Activated effector memory CD4-positive, alpha-beta T cell treated with anti-CD3 and anti-CD28 coated beads, Interleukin-2, amount 50 U/mL, for 16 hours (primary cell): ENCODE measurements at places on chromosomes 3 and 15.
A peak's percentile ranks its signal among the peaks of the same experiment; 100 is the strongest.

GRCh38 chr3:64916937-64917336 is 229.1 kb upstream of the ADAMTS9 start:
- no peak for DNase-seq

GRCh38 chr15:95168152-95168551 is 936.8 kb downstream of the MCTP2 start:
- DNase-seq = no peak

DNA sequence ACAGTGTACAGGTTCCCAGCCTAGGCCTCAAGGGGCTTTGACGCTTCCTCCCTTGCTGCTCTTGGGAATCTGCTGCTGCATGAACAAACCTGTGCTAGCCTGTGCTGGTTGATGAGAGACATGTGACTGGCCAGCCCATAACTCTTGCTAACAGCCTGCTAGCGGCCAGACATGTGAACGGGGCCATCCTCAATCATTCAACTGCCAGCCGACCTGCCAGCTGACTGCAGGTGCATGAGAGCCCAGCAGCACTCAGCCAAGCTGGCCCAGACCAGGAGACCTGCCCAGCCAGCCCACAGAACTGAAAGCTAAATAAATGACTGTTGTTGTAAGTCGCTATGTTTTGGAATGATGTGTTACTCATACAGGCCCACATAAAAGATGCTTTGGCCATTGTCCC is 82.4 kb upstream of the DLG1 start:
- no peak for DNase-seq

DNA sequence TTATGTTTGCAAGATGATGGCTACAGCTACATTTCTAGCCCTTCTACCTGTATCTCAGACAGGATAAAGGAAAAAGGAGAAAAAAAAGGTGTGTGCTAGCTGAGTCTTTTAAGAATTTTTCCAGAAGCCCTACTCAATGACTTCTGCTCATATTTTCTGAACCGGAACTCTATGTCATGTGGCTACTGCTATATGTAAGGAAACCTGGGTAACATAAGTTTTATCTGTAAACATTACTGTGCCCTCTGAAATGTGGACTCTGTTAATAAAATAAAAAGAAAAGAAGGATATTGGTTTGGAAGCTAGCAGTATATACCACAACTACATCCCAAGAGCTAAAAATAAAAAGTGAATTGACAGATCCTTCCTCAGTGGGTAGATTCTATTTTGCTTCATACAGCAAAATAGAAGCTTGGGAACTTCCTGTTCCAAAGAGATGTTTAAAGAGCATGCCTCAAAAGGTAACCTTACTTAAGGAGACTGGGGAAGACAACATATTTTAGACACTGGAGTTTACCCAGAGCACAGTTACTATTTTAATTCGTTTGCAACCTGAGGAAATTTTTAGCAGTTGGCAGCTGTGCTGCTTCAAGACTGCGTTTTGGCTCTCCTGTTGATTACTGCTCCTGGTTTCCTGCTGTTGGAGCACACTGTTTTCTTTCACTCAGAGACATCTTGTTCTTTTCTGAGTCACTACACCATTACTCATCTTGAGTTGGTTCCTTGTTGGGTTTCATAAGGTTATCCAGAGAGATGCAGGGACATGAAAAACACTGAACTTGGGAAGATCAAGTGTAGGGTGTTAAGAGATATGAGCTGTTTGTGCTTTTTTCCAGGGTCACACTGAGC is 280.7 kb downstream of the NFKBIZ start:
- no peak for DNase-seq

DNA sequence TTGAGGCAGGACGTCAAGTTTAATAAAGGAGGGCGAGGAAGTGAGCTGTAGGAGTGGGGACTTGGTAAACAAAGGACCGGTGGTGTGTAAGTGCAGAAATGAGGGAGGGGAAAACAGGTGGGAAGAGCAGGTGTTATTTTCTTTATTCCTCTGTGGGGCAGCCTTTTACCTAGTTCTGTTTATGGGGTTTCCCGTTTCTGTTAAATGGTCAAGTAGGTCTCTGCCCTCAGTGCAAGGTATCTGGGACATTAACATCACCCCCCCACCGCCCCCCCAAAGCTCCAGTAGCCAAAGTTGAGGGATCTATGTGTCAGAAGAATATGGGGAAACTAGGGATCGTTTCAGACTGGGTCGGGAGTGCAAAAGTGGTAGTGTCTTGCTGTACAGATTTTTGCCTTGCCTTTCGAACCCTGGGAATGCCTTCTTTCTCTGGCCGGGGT is 893 bp downstream of the MGA start:
- DNase-seq = no peak

DNA sequence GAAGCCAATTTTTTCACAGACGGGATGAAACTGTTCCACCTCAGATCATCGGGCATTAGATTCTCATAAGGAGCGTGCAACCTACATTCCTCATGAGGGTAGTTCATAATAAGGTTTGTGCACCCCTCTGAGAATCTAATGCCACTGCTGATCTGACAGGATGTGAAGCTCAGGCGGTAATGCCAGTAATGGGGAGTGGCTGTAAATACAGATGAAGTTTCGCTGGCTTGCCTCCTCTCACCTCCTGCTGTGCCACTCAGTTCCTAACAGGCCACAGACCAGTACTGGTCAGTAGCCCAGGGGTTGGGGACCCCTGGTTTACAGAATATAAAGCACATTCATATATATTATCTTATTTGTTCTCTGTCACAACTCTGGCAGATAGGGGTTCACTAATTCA is 2.1 kb upstream of the LIMD1 start:
- DNase-seq = no peak

DNA sequence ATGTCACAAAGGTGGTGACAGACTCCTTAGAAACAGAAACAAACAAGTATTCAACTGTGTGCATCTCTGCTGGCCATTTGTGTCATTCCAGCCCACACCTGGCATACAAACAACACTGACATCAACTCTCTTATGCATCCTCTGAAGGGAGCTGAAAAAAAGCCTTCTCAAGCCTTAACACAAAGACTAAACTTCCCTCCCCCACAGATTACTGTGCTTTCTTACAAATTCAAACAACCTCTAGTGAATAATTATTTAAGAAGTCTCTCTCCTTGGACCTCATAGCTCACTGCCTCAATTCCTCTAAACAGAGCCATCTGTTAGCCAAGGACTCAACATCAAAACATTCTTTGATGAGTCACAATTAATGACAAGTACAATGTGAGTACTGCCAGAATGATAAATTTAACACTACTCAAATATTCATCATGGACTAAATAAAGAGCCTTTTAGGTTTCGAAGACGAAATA is 132.1 kb downstream of the WDR76 start:
- no peak for DNase-seq

DNA sequence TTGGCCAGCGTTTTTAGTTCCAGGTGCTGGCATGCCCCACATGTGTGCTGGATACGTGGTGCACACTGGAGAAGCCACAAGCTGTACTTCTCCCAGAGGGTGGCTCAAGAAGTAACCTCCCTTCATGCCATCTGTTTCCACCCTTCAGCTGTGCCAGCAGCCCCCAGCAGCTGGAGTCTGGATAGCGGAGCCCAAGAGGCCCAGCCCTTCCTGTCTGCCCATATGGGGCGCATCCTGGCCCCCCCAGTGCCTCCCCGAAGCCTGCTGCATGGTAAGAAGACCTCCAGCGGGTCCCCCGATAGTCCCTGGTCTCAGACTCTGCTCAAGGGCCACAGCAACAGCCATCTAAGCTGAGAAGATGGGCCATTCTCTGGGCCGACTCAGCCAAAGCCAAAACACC is 5.8 kb upstream of the MANF start:
- peak; percentile 53 for DNase-seq

DNA sequence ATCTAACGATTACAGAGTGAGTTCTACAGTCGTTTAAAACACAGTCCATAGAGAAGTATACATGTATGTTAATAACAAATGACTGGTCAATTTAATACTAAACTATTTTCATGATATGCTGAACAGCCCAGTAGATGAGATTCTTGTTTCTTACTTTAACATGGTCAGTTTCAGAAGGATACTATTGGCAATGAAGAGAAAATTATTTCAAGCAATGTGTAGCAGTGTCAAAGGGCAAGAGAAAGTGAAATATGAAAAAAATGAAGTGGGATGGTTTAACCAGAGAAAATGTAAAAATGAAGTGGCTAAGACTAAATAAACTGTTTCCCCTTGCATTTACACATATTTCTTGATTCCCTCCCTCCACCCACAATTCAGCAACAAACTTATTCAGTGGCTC is 192.1 kb upstream of the TTC14 start:
- no peak for DNase-seq

- peak; percentile 68 for DNase-seq
These were observed 220.8 kb upstream of the TPRG1 start for GRCh38 chr3:188950832-188951489.

DNA sequence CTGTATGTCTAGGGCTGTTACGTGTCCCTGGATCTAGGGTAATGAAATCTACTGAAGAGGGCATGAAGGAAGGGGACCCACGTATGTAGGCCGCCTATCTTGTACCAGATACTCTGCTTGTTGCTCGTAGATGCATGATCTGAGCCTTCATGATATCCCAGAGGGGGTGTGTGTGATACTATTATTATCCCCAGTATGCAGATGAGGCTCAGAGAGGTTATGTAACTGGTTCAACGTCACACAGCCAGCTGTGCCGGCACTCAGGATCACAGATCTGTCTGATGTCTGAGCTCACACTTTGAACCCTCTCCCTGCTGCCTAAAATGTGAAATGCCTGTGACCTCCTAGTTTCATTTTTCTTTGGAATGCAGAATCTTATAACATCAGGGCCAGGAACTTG is 36.2 kb upstream of the SEC13 start:
- no peak for DNase-seq

DNA sequence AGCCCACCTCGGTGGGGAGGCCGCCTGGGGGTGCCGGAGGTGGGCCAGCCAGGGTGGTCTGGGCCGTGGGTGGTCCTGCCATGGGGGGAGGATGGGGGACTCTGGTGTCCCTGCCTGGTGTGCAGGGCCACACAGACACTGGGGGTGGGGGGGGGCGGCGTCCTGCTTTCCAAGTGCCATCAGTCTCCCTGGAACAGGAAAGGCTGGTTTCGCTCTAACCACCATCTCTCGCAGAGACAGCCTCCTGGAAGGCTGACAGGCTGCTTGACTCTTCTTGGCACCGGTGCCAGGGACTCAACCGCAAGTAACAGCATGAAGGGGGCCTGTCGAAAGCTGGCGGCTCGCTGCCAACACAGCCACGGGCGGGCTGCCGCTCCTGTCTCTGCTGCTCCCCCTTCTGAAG is 40.3 kb downstream of the RGMA start:
- DNase-seq = no peak

GRCh38 chr15:63503739-63504246 is 600 bp upstream of the USP3 start:
- DNase-seq = peak; percentile 95

DNA sequence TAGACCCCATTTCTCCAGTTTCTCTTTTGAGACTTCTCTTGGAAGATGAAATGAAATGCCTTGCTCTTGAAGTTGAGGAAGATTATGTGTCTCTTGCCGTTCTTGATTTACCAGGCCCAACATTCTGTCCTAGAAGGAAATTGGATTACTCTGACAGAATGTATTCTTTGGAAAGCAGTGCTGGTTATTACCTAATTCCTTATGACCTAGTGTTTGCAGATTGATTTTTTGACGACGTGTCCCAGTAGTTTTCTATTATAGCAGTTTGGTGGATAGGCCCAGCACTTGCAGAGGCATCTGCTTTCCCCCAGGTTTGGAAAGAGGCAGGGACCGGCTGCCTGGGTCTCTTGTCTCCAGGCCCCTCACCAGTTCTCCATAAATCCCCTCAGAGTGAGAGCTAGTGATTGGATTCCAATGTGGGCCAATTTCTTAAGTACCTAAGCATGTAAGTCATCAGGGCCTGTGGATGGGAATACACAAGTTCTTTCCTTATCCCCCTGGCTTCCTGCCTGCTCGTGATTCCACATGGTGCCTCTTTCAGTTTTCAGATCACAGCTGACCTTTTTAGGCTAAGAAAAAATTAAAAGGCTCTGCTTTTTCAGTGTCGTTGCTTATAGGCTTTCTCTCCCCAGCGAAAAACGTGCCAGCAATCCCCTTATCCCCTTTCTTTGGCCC is 50.2 kb downstream of the EPHB3 start:
- DNase-seq = no peak

DNA sequence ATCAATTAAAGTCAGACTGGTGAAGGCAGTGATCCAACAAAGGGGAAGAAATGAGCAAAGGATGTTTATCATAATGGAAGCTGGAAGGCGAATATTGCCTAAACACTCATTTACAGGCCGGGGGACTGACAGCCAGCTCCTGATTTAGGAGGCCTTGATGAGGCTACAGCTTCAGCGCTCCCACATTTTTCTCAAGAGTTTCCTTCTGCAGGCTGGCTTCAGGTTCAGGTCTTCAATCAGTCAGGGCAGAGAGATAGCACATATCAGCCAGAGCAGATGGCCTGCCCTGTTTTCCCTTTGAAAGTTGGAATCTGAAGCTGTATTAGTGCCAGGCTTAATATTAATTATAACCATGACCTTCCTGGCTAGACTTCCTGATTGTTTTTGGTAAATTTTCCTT is 218.9 kb downstream of the SV2B start:
- no peak for DNase-seq

DNA sequence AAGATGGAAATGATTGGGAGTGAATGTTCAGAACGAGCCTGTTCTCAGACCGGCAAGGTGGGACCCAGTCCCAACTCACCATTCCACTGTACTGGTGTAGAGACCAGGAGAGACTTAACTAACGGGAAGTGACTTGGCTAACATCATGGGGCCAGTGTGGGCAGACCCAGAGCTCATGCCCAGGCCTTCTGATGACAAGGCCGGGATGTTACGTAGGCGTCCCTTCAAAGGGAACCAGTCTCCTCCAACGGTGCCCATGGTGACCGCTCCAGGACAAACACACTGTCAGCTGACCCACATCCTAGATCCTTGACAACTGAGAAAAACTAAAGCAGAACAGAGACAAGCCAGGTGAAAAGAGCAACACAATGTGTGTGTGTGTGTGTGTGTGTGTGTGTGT is 128.4 kb upstream of the HACD2 start:
- no peak for DNase-seq

- DNase-seq = no peak
These were observed 1.2 kb downstream of the ZNF35 start for GRCh38 chr3:44649709-44650108.

GRCh38 chr15:91407269-91407889 is 307.3 kb downstream of the SV2B start:
- DNase-seq = no peak

GRCh38 chr3:33113772-33114621 is at the start of gene CRTAP:
Gene CRTAP (plus strand): TSS chr3:33114014. CDS start chr3:33114078, 64 bp downstream.
- peak; percentile 94 for DNase-seq

DNA sequence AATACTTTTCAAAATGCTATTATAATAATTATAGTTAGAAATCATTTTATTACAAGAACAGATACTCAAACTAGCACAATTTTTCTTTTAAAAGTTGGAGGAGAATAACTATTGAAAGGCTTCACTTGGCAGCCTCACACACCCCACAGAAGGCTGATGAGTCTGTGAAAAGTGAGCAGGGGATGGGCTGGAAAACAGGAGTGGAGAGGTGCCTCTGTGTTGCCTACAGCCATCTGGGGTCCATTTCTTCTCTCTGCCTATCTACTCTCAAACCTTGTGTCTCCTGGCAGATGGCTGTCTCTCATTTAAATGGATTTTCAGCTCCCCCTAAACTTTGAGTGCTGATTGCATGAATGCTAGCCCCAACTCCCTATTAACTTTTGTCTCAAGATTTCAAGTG is 230.8 kb downstream of the CLSTN2 start:
- DNase-seq = no peak

- no peak for DNase-seq
These were observed 17.4 kb downstream of the PARP14 start for GRCh38 chr3:122697952-122698620.
